ENCODE measurements at places on chromosomes 1 and 21. TPM values are rescaled to one million over a fixed set of nuclear protein-coding genes. Genes with fewer than 3 reads are reported as not detected.

DNA sequence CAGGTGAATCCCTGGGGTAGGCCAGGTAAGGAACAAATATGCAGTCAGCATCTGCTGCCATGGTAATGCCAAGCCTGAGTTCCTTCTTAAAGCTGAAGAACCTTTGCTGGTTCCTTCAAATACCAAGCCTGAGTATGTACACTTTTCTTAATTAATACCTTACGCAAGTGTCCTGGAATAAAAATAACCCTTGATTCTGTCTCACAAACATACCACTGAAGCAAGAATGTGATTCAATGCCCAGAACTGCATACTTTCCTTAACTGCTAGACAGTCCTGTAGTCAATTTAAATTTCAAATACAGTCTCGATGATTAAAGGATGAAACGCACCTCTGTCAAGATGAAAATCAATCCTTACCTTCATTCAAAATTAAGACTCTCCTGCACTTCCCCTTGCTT, 634.0 kb upstream of the CHRM3 start:
- no peak for DNase-seq
- no peak overlapping the region for H3K27ac ChIP-seq
- H3K4me1 ChIP-seq, result peaks cover 7% of the 10 kb centered on the region

DNA sequence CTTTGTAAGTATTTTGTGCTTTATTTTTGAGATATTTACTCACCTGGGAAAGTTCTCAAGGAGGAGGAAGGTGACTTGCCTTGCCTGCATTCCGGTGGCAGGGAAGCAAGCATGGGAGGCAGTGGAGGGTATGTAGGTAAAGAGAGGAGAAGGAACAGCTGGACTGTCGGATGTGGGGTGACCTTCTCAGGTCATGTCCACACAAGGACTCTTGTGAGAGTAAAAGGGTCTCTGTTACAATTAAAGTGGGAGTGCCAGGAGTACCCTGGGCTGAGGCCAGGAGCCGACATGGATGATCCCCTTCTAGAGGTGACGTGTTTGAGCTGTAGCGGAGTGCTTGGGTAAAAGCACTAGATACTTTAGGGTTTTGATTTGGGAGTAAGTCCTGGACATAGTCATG, 25.0 kb downstream of the UBE4B start:
- no peak for DNase-seq
- H3K27ac ChIP-seq, result peak overlapping the region; percentile 62
- no peaks in the 10 kb centered on the region for H3K27me3 ChIP-seq
- no peak overlapping the region for H3K4me3 ChIP-seq
- no peaks in the 10 kb centered on the region for H3K36me3 ChIP-seq

Gene PBXIP1
- total RNA-seq, result 90.1 TPM

Gene SLC22A15
- 14.5 TPM for total RNA-seq

Gene AQP10
- not detected for total RNA-seq

DNA sequence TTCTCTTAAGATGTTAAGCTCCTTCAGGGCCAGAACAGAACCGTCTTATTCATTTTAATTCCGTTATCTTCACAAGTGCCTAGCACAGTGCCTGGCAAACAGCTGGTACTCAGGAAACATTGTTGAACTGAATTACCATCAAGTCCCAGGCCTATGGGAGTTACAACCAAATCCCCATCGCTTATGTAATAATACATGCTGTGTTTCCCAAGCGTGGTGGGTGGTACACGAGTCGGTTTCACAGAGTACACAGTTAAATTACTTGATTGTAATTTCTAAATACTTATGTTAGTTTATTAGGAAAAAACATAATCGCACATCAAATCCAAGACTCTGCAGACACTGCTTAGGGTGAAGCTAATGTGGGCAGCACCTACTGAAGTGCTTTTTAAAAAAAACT, 1.0 kb downstream of the ANGEL2 start:
- H3K27me3 ChIP-seq, result no peaks in the 10 kb centered on the region
- peaks cover 18% of the 10 kb centered on the region for H3K36me3 ChIP-seq
- H3K4me1 ChIP-seq, result peaks cover 10% of the 10 kb centered on the region
- H3K27ac ChIP-seq, result peak overlapping the region; percentile 72
- H3K4me3 ChIP-seq, result peak overlapping the region; percentile 91
- no peak for DNase-seq

DNA sequence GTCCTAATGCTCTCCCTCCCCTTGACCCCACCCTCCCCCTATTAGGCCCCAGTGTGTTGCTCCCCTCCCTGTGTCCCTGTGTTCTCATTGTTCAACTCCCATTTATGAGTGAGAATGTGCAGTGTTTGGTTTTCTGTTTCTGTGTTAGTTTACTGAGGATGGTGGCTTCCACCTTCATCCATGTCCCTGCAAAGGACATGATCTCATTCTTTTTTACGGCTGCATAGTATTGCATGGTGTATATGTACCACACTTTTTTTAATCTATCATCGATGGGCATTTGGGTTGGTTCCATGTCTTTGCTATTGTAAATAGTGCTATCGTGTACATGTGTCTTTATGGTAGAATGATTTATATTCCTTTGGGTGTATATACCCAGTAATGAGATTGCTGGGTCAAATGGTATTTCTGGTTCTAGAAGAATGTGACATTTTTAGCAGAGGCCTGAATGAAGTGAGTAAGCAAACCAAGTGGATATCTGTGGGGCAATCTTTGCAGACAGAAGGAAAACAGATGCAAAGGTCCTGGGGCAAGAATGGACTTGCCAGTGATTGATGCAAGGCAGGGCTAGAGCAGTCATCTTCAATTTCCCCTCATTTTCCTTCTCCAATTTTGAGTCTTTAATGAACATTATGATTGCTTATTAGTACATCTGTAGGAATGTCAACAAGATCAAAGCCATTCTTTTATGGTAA, 50.2 kb downstream of the UBE4B start:
- H3K36me3 ChIP-seq, result peaks cover 6% of the 10 kb centered on the region
- no peak overlapping the region for H3K4me3 ChIP-seq
- H3K4me1 ChIP-seq, result no peaks in the 10 kb centered on the region
- H3K27me3 ChIP-seq, result no peaks in the 10 kb centered on the region

Gene UCHL5
- total RNA-seq, result 28.0 TPM

Gene C4BPA
- total RNA-seq, result not detected

Gene CFAP107
- total RNA-seq, result not detected

GRCh38 chr1:76095802-76096201, 21.3 kb downstream of the ST6GALNAC3 start:
- H3K4me1 ChIP-seq, result no peaks in the 10 kb centered on the region
- no peak overlapping the region for H3K27ac ChIP-seq
- no peaks in the 10 kb centered on the region for H3K27me3 ChIP-seq
- H3K4me3 ChIP-seq, result no peak overlapping the region

Gene NPHS2
- not detected for total RNA-seq
